ENCODE measurements at places on chromosomes 7 and 10.

GRCh38 chr7:749140-749551 is 22.1 kb upstream of the PRKAR1B start:
- no peak for DNase-seq

- no peak for DNase-seq
Measured at GRCh38 chr7:151835636-151836035, 41.3 kb downstream of the PRKAG2 start.

GRCh38 chr7:47422611-47423010 is 159.3 kb downstream of the TNS3 start:
- no peak for DNase-seq

GRCh38 chr7:72053292-72053691 is 358.8 kb downstream of the CALN1 start:
- DNase-seq, result no peak

GRCh38 chr10:103058034-103058433 is 135.0 kb downstream of the NT5C2 start:
- DNase-seq, result no peak

DNA sequence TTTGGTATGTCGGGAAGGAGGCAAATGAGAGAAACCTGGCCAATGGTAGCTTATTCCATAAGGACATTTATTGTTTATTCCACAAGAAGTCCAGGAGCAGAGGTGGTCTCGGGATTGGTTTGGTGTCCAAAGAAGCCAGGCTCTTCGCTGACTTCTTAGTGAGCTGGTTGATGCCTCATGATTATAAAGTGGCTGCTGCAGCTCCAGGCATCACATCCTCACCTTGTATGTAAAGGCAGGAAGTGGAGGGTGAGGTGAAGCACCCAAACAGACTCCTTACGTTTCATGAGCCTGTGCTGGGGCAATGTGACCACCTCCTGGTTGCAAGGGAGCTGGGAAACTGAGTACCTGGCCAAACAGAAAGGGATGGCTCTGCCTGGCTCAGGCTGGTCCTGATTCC is 92.4 kb downstream of the MYL10 start:
- DNase-seq, result no peak

GRCh38 chr7:128030654-128031611 is at the start of gene LRRC4:
Gene LRRC4, minus strand, starts transcription at chr7:128031437. Its CDS starts 797 bp downstream, at chr7:128030640.
- DNase-seq, result no peak

- DNase-seq, result no peak
Measured at GRCh38 chr10:31739146-31739545, 189.5 kb downstream of the ARHGAP12 start.

DNA sequence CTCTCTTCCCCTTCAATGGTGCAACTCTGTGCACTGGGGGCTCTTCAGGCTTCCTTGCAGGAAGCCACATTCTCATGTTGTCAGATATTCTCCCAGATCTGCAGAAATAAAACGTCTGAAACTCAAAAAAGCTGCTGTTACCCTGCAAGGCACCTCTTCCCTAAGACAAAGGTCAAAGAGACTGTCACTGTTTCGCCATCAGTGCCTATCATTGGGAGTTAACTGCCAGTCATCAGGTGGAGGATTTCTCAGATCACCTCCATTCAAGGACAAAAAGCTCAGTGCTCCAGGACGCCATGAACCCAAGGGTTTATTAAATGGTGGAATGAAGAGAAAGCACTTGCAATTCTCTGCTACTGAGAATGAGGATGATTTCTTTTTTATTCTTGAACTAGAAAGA is 144.6 kb upstream of the PALS2 start:
- no peak for DNase-seq

- DNase-seq, result no peak
Measured at GRCh38 chr7:85483177-85483576, 296.3 kb upstream of the SEMA3D start.
